ENCODE measurements at places on chromosomes 12 and 14.

DNA sequence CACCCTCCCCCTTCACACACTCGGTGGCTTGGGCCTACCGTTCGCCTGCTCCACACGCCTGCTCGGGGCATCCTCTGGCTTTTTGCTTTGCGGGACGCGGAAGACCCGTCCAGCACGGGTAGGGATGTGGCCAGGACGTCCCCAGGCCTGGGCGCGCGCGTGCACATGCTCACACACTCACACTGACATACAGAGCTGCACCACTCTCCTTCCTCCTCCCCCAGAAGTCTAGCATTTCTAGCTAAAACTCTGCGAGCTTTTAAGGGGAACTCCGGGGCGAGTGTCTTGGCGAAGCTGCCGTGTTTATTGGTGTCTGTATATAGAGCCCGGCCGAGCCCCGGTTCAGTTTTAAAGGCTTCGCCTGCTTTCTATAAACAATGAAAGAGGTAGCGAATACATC, 5.0 kb downstream of the TBX5 start:
- no peak for DNase-seq

DNA sequence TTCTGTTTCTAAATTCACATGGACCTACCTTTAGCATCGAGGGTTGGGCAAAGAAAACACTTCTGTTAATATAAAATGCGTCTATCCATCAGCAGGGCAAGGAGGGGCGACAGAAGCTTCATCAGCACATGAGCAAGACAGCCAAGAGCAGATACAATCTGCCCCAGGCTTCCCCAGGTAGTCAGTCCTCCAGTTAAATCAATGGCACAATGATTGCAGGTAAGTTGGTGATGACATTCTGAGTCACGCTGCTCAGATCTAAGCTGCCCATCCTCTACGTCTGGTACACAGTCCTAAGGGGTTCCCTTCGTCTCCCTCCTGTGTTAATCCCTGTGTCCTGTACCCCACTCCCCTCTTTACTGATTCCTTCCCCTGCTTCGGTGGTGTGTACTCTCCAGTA, 38.8 kb downstream of the MAP3K9 start:
- no peak for DNase-seq

- no peak for DNase-seq
Observed at GRCh38 chr14:87601036-87601435, 391.9 kb downstream of the GALC start.

DNA sequence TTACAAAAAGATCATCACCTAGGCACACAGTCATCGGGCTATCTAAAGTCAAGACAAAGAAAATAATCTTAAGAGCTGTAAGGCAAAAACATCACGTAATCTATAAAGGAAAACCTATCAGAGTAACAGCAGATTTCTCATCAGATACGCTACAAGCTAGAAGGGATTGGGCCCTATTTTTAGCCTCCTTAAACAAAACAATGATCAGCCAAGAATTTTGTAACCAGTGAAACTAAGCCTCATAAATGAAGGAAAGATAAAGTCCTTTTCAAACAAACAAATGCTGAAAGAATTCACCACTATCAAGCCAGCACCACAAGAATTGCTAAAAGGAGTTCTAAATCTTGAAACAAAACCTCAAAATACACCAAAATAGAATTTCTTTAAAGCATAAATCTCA, 191.6 kb upstream of the BMP4 start:
- DNase-seq: no peak

Data from stimulated activated CD4-positive, alpha-beta T cell treated with anti-CD3 and anti-CD28 coated beads, Interleukin-4, amount 100 ng/mL, for 1 hour (primary cell).